ENCODE measurements at places on chromosomes 12 and 14.

- DNase-seq: no peak
Measured at GRCh38 chr12:47271800-47272239, 192.1 kb upstream of the AMIGO2 start.

GRCh38 chr14:83467811-83468210 lies 1934.2 kb upstream of the SEL1L start:
- no peak for DNase-seq

DNA sequence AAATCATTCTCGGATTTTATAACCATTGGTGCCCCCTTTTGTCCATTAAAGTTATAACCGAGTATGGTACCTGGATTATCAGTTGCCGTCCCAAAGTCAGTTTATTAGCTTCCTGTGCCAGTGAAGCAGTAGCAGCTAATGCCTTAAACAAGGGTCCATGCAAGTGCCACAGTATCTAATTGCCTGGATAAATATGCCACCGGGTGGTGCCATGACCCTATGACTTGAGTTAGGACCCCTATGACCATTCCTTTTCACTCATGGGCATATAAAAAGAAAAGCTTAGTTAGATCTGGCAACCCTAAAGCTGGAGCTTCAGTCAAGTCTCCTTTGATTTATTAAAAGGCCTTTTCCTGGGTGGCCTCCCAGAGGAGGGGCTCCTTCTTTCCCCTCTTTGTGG lies 1314.6 kb downstream of the TMEM121 start:
- no peak for DNase-seq

GRCh38 chr14:53035336-53036210 lies 84.7 kb upstream of the FERMT2 start:
- no peak for DNase-seq

DNA sequence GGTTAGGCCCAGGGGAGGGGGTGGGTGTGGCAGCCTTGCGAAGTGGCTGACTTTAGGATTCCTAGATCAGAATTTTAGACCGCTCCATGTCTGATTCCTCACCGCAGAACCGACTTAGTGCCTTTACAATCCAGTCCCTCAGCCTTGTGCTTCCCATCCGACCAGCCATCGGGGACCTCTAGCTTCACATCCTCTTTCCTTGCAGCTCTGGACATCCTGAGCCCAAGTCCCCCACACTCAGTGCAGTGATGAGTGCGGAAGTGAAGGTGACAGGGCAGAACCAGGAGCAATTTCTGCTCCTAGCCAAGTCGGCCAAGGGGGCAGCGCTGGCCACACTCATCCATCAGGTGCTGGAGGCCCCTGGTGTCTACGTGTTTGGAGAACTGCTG lies 557 bp downstream of the COPS7A start:
- DNase-seq: peak; percentile 55

GRCh38 chr12:93379981-93380361 lies 2.2 kb downstream of the NUDT4 start:
- no peak for DNase-seq

DNA sequence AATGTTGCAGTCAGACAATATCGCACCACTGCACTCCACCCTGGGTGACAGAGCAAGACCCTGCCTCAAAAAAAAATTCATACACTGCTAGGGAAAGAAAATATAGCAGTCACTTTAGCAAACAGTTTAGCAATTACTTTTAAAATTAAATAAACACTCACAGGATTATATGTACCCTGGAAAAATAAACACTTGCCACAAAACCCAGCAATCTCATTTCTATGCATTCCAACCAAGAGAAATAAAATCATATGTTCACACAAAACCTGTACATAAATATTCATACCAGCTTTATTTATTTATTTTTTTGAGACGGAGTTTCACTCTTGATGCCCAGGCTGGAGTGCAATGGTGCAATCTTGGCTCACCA lies 20.2 kb downstream of the ATXN2 start:
- no peak for DNase-seq

- no peak for DNase-seq
Measured at GRCh38 chr12:116077431-116077830, 200.1 kb downstream of the MED13L start.

- DNase-seq: peak; percentile 61
Measured at GRCh38 chr12:63151623-63152320, 771 bp upstream of the AVPR1A start.

- no peak for DNase-seq
Measured at GRCh38 chr12:105083031-105083430, 1.2 kb downstream of the ALDH1L2 start.

DNA sequence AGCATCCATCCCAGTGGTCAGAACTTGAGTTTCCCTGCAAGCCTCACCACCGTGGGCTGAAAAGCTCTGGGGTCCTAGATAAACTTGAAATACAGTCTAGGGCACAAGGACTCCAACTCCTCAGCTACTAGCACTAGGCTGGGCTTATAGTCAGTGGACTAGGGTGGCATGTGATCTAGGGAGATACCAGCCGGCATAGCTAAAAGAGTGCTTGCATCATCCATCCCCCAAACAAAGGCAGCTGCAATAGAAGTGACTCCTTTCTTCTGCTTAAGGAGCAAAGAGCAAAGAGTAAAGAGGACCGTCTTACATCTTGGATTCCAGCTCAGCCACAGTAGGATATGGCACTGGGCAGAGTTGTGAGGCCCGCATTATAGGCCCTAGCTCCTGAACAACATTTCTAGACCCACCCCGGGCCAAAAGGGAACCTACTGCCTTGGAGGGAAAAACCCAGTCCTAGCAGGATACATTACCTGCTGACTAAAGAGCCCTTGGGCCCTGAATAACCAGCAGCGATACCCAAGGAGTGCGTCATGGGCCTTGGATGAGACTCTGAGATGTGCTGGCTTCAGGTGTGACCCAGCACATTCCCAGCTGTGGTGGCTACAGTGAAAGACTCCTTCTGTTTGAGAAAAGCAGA lies 17.9 kb upstream of the SOS2 start:
- no peak for DNase-seq

DNA sequence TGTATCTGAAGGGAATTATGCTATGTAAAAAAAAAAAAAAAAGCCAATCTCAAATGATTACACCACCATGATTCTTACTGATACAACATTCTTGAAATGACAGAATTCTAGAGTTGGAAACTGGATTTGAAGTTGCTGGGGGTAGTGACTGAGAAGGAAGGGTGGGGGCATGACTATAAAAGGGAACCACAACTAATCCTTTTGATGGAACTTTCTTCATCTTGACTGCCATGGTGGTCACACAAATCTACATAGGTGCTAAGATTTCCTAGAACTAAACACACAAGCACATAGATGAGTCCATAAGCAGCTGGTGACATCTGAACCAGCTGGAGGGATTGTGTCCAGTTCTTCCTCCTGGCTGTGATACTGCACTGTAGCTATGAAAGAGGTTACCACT lies 51.4 kb downstream of the CLMN start:
- no peak for DNase-seq

DNA sequence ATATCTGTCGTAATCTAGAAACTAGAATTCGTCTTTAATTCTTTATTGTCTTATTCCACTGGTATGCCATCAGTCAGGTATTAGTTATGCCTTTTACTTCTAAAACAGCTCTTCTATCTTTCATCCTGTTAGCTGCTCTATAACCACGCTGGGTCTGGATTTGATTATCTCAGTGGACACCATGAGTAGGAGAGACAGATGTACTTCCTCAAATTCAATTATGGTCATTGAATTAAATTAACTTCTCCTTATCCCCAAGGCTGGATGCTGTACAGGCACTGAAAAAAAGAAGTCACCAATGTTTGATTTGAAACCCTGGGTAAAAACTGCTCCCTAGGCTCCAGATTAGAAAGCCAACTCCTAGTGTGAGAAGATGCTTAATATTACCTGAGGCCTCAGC lies 107.3 kb downstream of the PIK3C2G start:
- peak; percentile 22 for DNase-seq

DNA sequence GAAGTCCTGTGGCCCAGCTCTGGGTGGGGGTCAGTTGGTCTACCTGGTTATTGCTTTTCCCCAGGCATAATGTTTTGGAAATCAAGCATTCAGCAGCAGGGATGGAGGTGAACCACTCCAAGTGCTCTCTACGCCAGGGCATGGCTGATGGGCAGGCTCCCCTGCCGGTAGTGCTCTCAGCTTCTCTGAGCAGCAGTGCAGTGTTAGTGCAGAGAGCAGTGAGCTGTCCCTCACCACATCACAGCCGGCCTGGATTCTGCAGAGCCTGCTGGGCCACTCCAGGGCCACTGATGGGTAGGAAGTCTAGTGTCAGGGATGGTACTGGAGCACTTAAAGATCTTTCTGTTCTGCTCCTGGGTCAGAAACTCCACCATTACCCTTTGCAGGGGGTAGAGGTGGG lies 151.1 kb downstream of the CALM1 start:
- no peak for DNase-seq

DNA sequence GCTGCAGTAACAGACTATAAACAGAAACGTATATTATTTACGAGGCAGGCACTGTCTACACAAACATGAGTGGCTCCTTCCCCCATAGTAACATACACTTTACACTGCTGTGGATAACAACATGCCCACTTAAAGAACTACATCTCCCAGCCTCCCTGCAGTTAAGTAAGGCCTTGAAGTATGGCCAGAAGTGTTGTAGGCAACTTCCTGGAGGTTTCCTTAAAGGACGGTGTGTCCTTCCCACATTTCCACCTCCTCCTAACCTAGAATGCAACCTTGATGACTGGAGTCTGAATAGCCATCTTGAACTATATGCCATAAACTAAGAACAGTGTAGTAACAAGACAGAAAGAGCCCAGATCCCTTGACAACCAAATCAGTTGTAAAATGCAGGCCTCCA lies 20.3 kb downstream of the MED13L start:
- no peak for DNase-seq

DNA sequence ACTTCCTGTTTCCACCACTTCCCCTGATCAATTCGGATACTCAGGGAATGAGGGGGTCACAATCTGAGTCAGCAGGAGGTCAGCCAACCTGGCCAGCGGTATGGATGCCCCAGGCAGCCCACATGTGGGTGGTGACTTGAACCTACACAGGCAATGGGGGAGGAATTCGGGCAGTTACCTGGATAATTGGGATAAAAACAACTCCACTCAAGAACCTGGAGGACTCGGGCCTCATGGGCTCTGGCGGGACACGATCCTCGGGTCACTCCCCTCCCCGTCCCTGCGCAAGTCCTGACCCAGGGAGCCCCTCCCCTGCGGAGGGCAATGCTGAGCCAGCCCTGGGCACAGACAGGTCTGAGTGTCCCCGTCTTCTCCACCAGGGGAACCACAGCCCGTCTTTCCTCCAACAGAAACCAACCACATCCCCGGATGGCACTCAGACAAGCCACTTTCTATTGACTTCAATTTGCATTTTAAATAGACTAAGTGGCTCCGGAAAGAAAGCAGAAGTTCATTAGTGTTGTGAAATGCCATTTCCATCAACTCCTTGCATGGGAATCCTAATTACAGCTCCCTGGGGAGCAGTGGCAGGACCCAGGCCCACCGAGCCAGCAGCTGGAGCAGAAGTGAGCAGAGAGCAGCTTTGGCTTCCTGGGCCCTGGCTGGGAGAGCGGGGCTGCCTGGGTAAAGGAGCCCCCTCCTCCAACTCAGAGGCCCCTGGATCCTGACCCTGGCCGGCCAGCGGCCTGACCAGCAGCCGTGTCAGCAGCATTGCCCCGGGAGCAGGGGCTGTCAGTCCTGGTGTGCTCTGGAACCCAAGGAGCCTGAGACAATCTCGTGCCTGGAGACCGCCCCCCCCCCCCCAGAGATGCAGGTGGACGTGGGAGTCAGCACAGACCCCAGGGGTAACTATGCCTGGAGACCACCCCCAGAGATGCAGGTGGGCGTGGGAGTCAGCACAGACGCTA lies 374.1 kb downstream of the ADGRD1 start:
- DNase-seq: peak; percentile 45

DNA sequence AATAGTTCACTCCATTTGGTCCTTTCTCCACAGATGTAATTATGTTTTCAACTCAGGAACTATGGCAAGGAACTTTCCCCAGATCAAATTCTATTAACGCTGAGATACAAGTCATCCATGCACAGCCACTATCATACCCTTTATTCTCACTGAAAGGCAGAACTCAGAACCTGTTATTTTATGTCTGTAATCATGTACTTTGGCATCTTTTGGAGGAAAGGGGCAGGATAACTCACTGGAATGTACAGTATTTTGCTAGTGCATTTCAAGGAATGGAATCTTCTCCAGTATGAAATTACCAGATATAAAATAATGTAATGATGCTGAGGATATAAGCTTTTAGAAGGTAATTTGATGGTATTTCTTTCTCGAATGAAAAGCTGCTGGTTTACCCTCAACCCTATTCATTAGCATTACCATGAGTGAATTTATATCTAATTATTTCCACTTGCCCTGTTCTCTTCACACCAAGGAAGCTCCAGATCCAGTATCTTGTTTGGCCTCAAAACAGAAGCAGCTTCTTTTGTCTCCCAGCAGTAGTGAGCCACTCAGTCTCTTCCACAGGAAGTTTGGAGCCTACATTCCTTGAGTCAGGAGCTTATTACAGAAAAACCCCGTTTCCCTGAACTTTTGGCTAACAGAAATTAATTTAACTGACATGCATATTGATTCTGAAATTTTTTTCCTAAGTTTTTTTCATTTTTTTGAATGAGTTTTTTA lies 10.0 kb upstream of the AMHR2 start:
- DNase-seq: no peak

- DNase-seq: peak; percentile 60
Measured at GRCh38 chr12:57844709-57845477, 1.6 kb downstream of the CTDSP2 start.

- DNase-seq: no peak
Measured at GRCh38 chr12:83183132-83183531, 496.4 kb downstream of the TMTC2 start.
